Fibroblast of skin of scalp (primary cell): ENCODE measurements at places on chromosomes 5 and 9.

- DNase-seq, result no peak
Measured at GRCh38 chr5:119336262-119336661, 19.6 kb upstream of the TNFAIP8 start.

GRCh38 chr5:76947082-76947503, 5.8 kb upstream of the CRHBP start:
- DNase-seq, result no peak

DNA sequence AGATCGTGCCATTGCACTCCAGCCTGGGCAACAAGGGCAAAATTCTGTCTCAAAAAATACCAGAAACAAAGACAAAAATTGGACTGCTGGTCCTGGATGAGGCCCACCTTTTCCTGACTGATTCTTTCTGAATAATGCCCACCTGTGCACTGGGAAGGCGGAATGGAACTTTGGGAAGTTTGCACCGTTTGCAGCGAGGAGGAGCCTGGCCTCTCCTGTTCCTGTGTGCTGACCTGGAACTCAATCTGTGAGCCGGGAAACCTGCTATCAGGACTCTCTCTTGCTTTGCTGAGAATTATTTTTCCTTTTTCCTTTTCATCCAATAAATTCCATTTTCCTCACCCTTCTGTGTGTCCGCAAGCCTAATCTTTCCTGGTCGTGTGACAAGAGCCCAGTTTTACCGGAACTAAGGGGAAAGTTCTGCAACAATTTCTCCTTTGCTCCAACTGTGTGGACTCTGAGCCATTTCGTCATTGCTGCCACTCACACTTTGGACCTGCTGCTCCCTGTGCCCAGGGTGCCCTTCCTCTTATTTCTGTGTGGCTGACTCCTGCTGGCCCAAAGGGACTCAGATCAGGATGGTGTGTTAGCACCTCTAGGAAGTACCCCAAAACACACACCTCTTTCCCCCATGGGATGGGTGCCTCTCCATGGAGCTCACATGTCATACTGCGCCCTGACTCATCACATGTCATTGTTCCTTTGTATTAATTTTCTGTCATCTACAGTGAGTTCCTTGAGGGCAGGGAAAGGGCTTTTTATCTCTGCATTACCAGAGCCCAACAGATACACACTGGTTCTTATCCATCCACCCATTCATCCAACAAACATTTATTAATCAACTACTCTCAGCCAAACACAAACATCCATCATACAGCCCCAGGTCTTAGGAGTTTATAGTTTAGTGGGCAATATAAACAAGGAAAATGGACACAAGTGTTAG, 4.7 kb upstream of the GLRX start:
- no peak for DNase-seq

GRCh38 chr9:99803694-99804093, 18.0 kb upstream of the NR4A3 start:
- no peak for DNase-seq

- DNase-seq, result no peak
Measured at GRCh38 chr5:53350368-53350767, 130.1 kb upstream of the FST start.

DNA sequence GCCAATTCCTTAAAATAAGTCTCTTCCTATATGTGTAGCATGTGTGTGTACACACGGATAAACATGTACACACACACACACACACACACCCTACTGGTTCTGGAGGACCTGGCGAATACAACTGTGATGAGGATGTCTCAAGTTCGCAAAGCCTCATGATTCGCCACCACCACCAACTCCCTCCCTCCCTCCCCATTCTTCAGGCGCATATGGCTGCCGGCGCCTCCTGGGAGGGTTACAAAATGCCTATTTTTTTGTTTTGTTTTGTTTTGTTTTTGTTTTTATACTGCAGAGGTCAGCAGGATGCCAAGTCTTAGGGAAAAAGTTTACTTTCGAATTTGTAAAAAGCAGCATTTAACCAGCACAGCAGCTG, 88.0 kb downstream of the DAP start:
- no peak for DNase-seq

DNA sequence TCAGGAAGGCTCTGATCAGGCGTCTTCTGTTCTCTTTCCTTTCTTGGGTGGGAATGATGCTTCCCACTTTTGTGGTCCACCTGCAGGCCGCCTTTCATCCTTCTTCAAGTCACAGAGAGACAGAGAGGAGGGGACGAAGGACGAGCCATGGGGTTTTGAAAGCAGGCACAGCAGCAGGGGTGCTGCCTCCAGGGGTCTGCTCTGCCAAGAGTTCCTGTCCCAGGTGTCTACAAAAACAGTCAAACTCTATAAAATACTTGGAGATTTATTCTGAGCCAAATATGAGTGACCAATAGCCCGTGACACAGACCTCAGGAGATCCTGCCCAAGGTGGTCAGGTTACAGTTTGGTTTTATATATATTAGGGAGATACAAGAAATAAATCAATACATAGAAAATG, 34.5 kb upstream of the LCP2 start:
- DNase-seq, result no peak

DNA sequence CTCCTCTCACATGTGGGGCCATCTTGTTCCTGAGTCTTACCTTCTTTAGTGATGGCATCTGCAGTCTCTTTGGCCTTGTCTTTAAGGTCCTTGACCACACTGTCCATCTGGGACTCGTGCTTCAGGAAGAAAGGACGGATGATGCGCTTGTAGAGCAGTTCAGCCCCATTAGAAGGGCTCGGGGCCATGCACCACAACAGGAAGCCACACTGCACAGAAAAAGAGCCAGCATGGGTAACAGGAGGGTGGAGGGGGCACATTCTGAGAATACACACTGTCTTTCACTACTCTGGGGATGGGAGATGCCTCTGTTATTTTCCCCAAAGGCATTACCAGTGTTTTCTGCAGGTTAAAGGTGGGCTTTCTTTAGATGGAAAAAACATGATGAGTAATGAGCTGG, 25.9 kb downstream of the SRP19 start:
- DNase-seq, result no peak

- DNase-seq, result no peak
Measured at GRCh38 chr9:27497883-27498417, 26.1 kb upstream of the IFNK start.

DNA sequence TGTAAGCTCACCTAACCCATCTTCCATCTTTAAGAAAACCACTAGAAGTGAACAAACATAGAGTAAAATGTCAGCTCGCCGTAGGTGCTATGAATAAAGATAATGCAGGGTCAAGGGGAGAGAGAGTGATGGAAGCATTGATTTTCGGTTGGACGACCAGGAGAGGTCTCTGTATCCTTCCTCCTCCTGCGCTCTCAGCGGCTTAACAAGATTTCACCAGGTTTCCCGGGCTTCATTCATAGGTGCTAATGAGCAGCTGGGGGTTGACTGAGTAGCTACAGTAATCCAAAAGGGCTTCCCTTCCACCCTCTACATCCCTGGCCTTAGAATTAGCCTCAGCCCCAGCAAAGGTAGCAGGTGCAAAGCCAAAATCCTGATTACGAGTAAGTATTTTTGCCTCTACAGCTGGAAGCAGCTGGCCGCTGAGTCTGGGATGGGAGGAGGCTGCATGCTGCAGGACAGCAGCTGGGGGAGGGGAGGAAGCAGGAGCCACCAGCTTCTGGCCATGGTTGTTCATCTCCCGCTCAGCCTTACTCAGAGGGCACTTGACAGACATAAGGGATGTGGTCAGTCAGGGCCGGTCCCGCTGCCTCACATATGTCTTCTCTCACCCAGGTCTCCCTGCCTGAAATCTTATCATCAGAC, 112.0 kb upstream of the IL12B start:
- no peak for DNase-seq

- no peak for DNase-seq
Measured at GRCh38 chr5:10559871-10560270, 4.0 kb upstream of the ANKRD33B start.

GRCh38 chr9:125513668-125514413, 193.2 kb downstream of the MAPKAP1 start:
- DNase-seq, result peak; percentile 48

- no peak for DNase-seq
Measured at GRCh38 chr9:137023583-137023991, 4.5 kb downstream of the ABCA2 start.

DNA sequence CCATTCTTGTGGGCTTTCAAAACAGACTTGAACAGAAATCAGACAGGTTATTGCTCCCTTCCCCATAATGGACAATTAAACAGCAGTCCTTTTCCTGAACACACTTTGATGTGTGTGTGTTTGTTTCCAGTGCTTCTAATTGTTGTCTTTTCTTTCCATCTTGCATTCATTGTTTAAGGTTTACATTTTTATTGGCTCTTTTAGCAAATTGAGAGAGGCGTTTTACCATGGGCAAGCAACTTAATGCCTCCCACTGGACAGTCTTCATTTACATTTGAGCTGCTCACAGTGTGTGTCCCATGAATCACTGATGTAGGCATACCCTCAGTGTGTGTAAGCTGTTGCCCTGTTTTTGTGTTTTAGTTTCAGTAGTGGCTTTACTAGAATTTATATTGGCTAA, 25.0 kb downstream of the WDR36 start:
- DNase-seq, result no peak

- no peak for DNase-seq
Measured at GRCh38 chr5:171116719-171117118, 192.3 kb upstream of the TLX3 start.

DNA sequence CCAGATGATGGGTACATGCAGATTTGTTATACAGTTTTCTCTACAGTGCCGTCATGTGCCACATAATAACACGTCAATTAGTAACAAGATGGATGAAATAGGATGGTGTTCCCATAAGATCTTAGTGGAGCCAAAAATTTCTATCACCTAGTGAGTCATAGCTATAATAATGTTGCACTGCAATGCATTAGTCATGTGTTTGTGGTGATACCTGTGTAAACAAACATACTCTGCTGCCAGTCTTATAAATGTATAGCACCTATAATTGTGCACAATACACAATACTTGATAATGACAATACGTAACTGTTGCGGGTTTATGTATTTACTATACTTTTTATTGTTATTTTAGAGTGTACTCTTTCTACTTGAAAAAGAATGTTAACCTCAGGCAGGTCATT, 865.4 kb downstream of the MAT2B start:
- DNase-seq, result no peak

DNA sequence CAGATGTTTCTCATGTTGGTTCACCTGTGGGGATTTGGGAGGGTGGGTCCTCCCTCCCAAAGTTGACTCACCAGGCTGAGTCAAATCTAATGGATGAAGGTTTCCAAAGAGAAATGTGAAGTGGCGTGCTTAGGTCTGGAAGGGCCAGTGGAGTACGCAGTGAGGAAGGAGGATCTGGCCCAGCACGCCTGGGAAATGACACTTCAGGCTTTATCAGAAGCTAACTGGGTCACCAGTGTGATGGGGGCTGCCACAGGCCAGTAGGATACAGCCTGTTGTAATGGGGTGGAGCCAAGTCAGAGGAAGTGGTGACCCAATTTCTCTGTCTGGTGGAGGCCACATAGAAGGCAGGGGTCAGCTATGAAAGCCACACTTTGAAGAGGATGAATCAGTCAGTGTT, 18.0 kb downstream of the POLR1E start:
- DNase-seq, result no peak

- DNase-seq, result peak; percentile 98
Measured at GRCh38 chr5:157387683-157388093, 72.3 kb upstream of the NIPAL4 start.

DNA sequence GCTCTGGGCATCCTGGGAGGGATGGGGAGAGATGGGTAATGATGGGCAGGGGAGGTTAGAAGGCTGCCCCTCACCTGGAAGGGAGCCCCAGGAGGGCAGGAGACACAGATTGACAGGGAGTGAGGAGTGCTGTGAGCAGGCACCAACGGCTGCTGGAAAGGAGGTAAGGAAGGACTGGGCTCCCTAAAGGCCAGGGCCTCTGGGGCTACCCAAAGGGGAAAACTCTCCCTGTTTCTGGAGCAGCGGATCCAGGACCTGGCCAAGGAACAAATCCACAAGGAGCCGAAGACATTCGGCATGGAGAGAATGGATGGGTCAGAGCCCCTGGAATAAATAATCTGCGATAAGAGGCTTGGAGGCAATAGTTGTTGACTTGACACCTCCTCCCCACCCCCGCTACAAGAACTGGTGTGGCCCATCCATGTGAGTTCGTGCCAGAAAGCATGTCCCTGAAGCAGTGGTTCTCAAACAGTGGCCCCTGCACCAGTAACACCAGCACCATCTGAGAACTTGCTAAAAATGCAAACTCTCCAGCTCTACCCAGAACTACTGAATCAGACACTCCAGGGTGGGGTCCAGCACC, 208.3 kb downstream of the GABBR2 start:
- DNase-seq, result no peak

- DNase-seq, result peak; percentile 42
Measured at GRCh38 chr9:76394960-76395252, 680 bp upstream of the RFK start.

DNA sequence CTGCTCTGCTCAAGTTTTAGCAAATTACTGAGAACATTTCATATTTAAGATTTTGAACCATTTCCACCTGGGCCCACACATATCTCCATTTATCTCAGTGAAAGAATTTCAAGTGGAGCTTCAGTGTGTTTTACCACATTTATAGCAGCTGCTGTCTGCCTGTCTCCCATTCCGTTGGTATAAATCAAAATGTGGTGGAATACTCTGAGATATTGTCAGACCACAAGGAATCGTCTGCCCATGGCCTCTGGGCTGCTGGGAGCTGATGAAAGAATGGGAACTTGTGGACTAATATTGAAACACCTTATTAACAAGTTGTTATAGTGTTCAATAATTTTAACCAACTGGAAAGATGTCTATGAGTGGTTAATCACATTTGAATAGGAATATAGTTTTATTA, 33.3 kb downstream of the MAST4 start:
- no peak for DNase-seq

DNA sequence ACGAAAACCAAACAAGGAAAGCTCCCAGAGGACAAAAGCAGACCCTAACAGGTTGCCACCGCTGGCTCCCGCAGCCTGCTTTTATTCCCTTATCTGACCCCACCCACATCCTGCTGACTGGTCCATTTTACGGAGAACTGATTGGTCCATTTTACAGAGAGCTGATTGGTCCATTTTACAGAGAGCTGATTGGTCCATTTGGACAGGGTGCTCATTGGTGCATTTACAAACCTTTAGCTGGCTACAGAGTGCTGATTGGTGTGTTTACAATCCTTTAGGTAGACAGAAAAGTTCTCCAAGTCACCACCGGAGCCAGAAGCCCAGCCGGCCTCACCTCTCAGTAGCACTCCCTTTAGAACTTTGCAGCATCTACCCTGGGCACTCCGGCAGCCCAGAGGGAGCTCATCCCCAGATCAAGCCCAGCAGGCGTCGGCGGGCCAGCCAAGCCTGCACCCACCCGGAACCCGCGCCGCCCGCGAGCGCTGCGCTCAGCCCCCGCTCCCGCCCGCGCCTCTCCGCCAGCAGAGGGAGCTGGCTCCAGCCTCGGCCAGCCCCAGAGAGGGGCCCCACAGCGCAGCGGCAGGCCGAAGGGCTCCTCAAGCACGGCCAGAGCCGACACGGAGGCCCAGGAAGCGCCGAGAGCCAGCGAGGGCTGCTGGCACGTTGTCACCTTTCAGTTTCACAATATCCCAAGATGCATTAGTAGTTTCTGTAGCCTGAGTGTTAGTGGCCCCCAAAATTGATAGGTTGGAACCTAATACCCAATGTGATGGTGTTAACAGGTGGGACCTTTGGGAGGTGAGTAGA, 35.3 kb upstream of the CLPTM1L start:
- DNase-seq, result peak; percentile 9

GRCh38 chr5:139974661-139975060, 68.4 kb downstream of the NRG2 start:
- DNase-seq, result no peak
